ENCODE measurements at places on chromosomes 2 and 18. TPM values are rescaled to one million over a fixed set of nuclear protein-coding genes. Genes with fewer than 3 reads are reported as not detected.

The NDC80 gene
- total RNA-seq: 68.7 TPM

The CRYBA2 gene
- not detected for total RNA-seq

The EVX2 gene
- total RNA-seq: not detected

The CCDC74B gene
- total RNA-seq: 60.1 TPM

The AMER3 gene
- total RNA-seq: not detected

DNA sequence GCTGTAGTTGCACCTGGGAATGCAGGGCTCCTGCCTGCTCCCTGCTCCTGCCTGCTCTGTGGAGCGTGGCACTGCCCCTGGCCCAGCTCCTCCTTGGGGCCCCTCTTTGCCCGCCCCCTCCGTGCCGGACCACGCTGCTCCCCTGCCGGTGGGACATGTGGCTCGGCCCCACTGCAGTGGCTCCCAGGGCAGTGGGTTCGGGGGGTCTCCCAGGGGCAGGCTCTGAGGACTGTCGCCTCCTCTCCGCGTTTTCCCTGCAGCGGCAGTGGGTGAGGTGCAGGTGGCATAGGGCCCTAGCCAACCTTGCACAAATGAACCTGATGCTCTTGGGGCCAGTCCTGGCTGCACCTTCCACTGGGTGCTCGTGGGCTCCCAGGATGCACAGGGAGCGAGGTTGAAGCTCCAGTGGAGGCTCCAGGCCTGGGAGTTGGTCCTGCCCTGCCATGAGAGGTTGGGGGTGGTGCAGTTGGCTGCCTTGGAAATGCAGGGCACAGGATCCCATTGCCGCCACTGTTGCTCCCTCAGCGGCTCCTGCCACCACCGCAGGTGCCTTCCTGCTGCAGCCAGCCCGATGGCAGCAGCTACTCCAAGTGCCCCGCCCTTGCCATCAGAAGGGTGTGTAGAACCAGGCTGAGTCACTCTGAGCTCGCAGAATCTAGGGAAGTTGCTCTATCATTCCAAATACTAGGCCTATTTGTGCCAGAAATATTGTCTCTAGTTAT lies 313.1 kb upstream of the SYT4 start:
- peak; percentile 19 for DNase-seq

DNA sequence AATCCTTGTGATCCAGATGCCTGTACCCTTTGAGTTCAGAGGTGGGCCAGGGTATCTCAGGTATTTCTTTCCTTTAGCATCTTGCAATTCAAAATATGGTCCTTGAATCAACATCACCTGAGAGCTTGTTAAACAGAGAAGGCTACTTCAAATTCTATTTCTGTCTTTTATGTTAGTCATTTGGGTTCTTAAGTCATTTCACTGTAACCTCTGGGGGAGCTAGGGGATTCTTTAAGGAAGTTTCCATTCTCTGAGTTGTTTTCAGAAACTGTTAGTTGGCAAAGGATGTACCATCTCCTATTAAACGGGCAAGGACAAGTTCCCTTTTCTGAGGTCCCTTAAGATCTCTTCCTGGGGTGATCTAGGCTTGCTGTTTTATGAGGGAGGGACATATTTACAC lies 16.6 kb downstream of the CFLAR start:
- no peak for DNase-seq

DNA sequence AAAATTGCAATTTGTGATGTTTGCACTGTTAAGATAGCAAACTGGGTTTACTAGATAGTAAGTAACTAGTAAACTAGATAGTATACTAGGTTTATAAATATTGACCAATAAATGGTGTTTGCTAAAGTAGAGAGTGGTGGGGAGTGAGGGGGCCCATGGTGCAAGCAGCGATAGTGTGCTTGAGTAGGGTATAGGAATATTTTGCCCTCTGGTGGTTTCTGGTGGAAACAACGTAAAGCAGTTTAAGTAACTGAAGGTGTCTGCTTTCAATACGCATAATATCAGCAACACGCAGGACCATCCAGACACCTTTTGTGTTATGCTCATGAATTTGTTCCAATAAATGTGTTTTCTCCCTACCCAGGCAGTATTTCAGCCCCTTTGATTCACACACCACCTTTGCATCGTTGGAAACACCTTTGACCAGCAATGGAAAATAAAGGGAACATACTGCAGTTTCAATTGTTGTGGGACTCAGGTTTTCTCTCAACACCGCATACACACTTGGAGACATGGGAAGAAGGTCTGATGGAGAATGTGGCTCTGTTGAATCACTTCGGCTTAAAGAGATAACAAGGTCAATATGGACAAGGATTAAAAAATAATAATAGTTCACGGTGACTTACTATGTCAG lies 16.7 kb upstream of the STAT1 start:
- DNase-seq: peak; percentile 55

DNA sequence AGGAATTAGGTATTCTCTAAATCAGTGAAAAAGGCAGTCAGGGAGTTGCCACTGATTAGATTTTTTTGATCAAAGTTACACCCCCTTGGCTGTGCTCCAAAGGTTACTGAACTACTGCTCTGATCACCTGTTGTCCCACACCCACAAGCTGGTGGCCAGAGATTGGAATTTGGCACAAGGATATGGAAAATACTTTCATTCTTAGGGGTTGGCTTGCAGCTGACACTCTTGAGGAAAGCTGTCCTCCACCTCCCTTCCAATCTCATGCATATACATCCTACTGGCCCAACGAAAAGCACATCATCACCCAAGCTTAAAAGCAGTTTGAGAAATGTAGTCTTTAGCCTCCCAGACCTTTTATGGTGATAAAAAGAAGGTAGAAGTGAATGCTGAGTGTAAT lies 329.5 kb upstream of the CHAC2 start:
- no peak for DNase-seq

DNA sequence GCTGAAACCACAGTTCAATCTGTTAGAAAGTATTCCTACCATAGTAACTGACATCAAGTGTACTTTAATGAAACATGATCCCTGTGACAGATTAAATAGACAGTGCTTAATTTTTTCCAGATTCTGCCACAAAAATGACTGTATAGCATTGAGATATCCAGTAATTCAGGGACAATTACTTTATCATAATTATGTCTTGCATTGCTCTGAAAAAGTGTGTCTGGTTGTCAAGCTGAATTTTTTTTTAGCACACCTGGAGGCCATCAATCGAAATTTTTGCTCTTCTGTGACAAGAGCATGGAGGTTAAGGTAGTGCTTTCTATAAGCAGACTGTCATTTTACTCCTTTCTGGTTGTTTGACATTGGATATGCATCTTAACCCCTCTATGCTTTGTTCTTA lies 1083.8 kb upstream of the NRXN1 start:
- DNase-seq: no peak

DNA sequence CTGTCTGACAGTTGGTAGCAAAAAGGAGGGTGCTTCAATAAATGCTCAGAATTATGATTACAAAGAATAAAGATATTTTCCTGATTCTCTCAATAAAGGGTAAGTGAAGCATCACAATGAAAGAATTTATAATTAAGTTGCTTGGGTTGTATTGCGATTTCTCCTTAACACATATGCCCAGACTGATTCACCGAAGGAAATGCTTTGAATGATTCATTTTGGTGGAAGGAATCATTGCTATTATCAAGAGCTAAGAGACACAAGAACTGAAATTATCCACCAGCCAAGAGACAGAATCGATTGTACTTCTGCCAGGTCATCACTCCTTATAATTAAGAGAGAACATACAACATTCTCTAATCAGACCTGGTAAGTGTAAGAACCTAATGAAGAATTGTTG lies 301.4 kb downstream of the NR4A2 start:
- DNase-seq: no peak

- no peak for DNase-seq
Observed at GRCh38 chr2:112185131-112185530, 46.9 kb downstream of the FBLN7 start.

- no peak for DNase-seq
Observed at GRCh38 chr2:48328159-48328809, 201.7 kb upstream of the STON1 start.

DNA sequence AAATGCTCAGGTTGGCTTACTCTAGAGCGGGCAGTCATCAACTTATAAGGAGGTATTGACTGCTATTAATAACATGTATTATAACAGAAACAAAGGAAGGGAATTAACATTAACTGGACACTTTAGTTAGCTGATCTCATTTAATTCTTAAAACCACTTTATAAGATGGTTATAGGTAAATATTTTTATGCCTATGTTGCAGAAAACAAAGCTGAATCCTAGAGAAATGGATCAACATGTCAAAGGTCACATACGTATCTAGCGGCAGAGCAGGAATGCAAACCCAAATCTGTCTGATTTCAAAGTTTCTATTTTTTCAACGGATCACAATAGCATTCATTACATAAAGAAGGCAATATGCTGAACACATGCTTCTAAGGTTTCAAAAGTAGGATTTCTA lies 200.0 kb downstream of the PDE1A start:
- no peak for DNase-seq

- DNase-seq: no peak
Observed at GRCh38 chr2:159635006-159635789, 18.9 kb upstream of the BAZ2B start.

DNA sequence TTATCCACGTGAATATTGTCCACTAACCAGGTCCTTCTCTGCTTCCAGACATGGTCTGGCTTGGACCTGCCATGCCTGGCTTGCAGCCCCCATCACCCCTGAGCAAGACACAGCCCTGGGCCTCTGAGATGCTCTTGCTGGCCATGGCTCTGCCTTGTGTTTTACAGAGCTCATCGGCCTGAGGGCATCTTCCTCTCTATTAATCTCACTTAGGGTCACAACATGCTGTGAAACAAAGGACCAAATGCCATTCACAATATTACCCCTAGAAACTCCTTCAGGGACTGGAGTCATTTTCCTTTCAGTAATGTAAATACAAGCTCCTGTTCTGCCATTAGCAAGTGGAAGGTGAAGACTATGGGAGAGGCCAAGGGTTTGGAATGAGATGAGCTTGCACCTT lies 6.8 kb upstream of the TPO start:
- DNase-seq: no peak

Measured in A172 (cell line).